ENCODE measurements at places on chromosomes 11 and 22.

GRCh38 chr22:48880749-48881148, 946.9 kb downstream of the BRD1 start:
- DNase-seq, result no peak

GRCh38 chr11:34149274-34149673, 43.8 kb downstream of the NAT10 start:
- DNase-seq, result no peak

GRCh38 chr11:35579557-35580396, 38.5 kb upstream of the FJX1 start:
- DNase-seq, result no peak

DNA sequence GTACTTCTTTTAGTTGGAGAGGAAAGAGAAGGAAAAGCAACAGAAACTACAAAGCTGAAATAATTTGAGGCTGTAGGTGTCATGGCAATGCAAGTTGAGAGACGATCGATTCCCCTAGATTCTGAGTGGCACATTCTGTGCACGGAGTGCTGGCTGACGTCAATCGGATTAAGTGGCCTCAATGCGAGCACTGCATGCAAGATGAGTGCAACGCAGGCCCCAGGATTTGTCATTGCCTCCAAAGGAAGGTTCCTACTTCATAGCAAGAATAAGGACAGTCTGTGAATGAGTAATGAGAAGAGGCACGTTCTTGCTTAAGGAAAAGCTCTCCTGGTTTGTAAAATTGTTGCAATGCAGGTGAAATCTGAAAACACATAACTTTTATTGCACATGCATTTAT, 892.4 kb downstream of the KCNA4 start:
- no peak for DNase-seq

- DNase-seq, result no peak
These were observed 100.1 kb downstream of the RDX start for GRCh38 chr11:110196241-110196754.

DNA sequence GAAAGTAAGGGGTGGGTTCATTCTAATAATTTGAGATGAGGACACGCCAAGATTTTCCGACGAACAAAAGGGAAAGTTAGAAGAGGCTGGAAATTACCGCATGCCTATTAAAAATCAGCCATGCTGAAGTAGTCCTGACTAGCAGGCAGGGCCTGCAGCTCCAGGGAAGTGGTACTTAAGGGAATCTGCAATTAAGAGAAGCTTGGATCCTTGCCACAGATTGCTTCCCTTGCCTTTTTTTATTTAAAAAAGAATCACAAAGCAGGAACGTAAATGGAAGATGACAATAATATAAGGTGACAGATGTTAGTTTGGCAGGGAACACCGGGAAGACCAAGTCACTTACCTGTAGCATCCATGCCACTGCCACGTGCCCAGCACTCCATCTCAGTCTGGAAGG, 359.3 kb downstream of the CADM1 start:
- DNase-seq, result no peak

GRCh38 chr11:16936643-16937042, 77.6 kb downstream of the PLEKHA7 start:
- DNase-seq, result no peak

GRCh38 chr11:20518323-20518834, 81.0 kb upstream of the SLC6A5 start:
- no peak for DNase-seq

DNA sequence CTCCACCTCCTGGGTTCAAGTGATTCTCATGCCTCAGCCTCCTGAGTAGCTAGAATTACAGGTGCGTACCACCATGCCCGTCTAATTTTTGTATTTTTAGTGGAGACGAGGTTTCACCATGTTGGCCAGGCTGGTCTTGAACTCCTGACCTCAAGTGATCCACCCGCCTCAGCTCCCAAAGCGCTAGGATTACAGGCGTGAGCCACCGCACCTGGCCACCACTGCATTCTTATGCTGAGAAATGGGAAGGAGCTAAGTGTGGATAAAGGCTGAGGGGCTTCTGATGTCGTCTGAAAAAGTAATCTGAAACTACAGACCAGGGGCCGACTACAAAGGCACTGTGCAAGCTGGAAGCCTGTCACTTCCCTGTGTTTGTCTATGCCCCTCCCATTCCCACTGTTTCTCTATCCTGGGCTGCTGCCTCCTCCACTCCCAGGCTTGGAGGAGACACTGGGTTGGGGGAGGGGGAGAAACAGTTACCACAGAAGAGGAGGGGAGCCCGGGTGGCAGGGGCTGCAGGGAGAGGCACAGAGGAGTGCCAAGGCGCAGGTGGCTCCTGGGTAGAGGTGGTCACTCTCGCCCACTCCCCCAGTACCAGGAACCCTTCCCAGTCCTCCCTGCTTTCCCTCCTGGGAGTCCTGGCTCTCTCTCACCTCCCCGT, 2.9 kb upstream of the MTA2 start:
- no peak for DNase-seq

- no peak for DNase-seq
These were observed 40.4 kb downstream of the FLI1 start for GRCh38 chr11:128734103-128734831.

DNA sequence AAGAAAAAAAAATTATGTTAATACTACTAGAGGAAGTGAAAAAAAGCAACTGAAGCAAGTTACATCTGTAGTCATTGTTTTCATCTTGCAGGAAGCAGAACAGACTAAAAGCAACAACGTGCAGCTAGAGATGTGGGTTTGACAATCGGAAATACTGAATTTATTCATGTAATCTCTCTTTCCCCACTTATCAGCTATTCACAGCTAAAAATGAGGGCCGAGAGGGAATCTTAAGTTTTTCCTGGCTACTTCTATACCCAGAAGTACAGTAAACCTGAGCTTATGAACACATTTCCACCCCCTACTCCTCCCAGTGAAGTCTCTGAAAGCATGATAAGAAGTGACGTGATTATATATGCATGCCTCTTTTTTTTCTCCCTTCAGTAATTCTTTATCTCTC, 116.5 kb downstream of the SPON1 start:
- no peak for DNase-seq

GRCh38 chr11:38791346-38791961, 2193.4 kb upstream of the RAG2 start:
- DNase-seq, result no peak

DNA sequence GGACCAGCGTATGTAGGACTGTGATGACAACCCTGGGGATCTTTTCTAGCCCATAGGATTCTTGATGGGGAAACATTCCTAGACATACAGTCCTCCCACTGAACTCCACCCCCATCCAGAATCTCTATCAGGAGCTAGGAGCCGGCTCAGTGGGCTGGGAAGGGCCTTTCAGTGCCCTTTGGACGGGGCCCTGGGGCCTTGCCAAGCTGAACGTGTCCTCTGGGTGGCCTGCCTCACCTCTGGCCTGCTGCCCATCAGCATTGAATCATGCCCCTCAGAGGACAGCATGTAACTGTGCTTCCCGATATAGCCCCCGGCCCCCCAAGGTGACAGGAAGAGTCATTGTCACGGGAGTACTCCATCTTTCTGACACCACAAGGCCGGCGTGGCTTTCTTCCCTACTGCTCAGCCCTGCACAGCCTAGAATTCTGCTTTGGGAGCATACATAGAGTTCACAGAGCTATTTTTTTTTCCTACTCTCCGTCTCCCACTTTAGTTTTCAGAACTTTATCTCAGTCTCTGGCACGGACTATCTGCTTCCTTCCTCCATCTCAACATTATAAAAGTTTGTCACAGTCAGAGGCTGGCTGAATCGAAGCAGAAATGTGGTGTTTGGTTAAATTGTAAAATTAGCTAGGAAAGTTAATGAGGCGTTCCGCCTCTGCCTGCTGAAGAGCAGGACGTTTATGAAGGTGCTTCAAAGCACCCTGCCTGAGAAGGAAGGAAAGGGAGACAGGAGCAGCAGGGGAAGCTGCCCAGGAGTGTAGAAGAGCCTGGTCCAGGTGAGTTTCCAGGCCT, 111.9 kb downstream of the ZBTB16 start:
- DNase-seq, result no peak

DNA sequence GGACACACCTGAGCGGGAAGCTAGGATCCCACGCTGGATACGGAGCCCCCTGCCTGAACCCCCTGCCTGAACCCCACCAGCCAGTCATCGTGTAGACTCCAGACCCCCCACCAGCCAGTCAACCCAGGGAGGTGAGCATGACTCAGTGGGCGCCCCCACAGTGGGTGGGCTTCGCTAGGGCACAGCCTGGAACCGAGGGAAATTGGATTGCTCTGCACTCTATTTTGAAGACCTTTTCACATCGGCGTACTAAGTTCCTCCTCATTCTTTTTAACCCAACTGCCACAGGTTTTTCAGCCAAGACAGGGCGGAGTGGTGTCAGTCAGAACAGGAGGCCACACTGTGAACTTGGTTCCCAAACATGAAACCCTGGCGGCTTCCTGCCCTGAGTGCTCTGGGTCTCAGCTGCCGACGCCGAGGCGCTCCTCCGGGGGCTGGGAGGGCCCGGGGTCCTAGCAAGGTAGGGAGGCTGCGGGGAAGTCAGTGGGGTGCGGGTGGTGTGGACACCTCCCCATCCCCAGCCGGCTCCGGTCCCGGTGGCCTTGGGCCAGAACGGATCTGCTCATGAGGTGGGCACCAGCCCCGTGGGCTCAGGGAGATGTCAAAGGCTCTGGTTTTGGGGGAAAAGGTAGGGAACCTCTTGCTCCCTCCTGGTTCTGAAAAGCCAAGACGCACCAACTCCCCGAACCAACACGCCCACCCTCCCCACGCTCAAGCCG, 57.0 kb downstream of the BRD1 start:
- no peak for DNase-seq

GRCh38 chr11:2419638-2420501, 19.3 kb downstream of the TSSC4 start:
- no peak for DNase-seq

GRCh38 chr22:39205344-39206021, 39.3 kb downstream of the PDGFB start:
- DNase-seq, result no peak

DNA sequence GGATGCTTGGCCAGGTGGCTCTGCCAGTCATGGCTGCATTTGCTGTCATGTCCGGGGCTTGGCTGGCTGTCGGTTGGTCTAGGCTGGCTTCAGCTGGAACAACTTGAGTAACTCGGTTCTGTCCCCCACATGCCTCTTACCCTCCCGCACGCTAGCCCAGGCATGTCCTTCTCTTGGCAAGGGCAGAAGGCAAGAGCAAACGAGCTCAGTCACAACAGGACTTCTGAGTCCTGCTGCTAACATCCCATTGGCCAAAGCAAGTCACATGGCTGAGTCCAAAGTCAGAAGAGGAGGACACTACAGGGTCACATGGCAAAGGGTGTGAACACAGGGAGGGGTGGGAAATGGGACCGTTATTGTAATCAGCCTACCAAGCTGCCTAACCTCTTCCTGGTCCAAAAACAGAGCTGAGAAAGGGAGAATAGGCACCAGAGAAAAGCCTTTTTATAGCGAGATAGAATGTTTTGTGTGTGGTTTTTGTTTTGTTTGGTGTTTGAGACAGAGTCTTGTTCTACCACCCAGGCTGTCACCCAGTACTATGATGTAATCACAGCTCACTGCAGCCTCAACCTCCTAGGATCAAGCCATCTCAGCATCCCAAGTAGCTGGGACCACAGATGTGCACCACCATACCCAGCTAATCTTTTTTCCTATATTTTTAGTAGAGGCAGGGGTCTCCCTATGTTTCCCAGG, 81.9 kb downstream of the MN1 start:
- DNase-seq, result no peak

DNA sequence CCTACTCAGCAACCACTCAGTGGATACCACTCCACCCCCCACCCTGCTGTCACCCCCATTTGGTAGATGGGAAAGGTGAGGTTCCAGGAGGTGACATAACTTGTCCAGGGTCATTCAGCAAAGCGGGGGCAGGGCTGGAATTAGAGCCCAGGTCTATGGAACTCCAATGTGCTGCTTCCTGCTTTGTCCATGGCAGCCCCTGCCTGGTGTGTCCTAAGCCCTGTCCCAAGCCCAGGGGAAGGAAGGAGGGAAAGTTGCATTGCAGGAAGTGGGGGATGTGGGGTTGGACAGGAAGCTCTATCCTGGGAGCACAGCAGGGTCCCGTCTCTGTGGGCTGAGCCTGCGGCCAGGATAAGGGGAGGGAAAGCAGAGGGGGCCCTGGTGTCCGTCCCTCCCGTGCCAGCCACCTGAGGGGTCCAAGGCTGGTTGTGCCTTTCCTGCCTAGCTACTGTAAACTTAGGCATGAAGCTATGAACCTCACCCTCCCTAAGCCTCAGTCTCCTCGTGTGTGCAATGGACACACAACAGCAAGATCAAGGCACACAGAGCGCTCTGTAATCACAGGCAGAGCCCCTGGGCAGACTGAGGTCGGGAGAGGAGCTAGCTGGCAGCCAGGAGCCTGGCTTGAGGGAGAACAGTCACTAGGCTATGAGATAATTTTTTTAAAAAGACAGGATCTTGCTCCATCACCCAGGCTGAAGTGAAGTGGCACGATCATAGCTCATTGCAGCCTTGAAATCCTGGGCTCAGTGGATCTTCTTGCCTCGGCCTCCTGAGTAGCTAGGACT, 12.9 kb downstream of the GAL3ST1 start:
- DNase-seq, result no peak

DNA sequence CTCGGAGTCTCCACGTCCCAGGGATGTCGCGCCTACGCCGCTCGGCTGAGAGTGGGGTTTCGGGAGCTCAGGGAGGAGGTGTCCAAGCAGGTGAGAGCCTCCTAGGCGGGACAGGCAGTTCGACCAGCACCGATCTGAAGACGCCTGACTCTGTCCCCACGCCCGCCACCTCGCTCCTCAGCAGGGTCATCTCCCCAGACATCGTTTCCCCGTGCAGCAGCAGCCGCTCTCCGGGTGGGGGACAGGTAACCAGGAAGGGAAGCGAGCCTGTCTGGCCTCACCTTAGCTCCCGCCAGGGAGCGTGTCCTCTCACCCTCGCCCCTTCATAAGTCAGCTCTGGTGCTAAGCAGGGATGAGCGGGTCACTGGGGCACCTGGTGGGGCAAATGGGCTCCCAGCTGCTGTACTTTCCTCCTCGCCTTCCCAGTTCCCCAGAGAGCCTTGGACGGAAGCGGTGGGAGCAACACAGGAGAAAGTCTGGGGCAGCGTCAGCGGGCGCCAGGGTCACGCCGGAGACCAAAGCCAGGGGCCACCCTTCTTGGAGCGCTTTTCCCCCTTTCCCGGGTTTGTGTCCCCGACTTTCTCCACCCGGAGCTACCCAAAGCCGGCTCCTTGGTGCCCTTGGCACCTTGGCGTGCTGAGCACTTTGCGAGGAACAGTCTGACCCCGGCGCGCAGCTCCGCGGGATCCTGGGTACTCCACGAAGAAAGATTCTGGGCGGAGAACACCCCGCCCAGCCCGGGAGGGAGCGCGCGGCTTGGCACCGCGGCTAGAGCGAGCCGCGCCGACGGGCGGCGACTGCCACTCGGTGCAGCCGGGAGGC, 1.6 kb downstream of the SPON1 start:
- DNase-seq, result peak; percentile 47

- DNase-seq, result no peak
These were observed 43.1 kb downstream of the TRAF6 start for GRCh38 chr11:36467012-36467411.

DNA sequence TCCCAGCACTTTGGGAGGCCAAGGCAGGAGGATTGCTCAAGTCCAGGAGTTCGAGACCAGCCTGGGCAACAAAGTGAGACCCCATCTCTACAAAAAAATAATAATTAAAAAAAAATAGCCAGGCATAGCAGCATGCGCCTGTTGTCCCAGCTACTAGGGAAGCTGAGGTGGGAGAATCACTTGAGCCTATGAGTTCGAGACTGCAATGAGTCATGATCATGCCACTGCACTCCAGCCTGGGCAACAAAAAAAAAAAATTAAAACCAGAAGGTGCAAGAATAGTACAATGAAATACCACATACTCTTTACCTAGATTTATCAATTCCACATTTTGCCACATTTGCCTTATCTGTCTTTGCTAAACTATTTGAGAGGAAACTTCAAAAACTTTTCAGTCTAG, 8.2 kb downstream of the DPF2 start:
- DNase-seq, result no peak

GRCh38 chr22:37556710-37557109, 3.6 kb upstream of the CDC42EP1 start:
- DNase-seq, result no peak

- no peak for DNase-seq
These were observed 593 bp downstream of the SSH3 start for GRCh38 chr11:67303835-67304411.

Measured in D721Med (cell line).